ENCODE measurements at places on chromosomes 4 and X. TPM values are rescaled to one million over a fixed set of nuclear protein-coding genes. Genes with fewer than 3 reads are reported as not detected.

Gene CBR4
- 10.0 TPM for total RNA-seq

DNA sequence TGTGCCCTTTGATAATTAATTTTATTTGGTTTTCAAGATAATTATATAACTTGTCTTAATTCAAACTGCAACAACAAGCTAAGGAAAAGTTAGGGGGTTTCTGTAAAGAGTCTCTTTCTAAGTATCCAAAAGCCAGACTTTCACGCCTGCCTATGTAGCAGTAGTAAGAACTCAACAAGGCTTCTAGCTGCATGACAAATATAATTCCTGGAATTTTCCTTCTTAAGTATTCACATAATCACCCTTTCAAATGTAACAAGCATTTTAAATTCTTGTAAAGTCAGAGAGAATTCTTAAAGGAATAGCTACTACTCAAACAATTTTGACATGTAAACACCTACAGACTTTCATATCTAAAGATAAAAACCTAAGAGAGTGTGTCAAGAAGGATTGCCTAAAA is 189.7 kb upstream of the NDST3 start:
- no peaks in the 10 kb centered on the region for H3K27me3 ChIP-seq
- no peak for DNase-seq
- H3K27ac ChIP-seq = no peak overlapping the region
- no peak overlapping the region for H3K4me3 ChIP-seq
- H3K4me1 ChIP-seq = no peaks in the 10 kb centered on the region

Gene SEPTIN6
- 298 TPM for total RNA-seq

- H3K27me3 ChIP-seq = peaks cover 4% of the 10 kb centered on the region
- DNase-seq = peak; percentile 8
- H3K27ac ChIP-seq = no peak overlapping the region
- H3K36me3 ChIP-seq = no peaks in the 10 kb centered on the region
Measured at GRCh38 chr4:129344058-129344457, 248.1 kb downstream of the C4orf33 start.

Data from activated CD4-positive, alpha-beta T cell treated with anti-CD3 and anti-CD28 coated beads, Interleukin-2, amount 10 ng/mL, durations not matched to agents 7 days and 5 days (primary cell).